ENCODE measurements at places on chromosomes 16 and 17.

- DNase-seq = no peak
These were observed 22.4 kb downstream of the MIS12 start for GRCh38 chr17:5508810-5509209.

- no peak for DNase-seq
These were observed 3.7 kb downstream of the TIMP2 start for GRCh38 chr17:78921437-78921971.

DNA sequence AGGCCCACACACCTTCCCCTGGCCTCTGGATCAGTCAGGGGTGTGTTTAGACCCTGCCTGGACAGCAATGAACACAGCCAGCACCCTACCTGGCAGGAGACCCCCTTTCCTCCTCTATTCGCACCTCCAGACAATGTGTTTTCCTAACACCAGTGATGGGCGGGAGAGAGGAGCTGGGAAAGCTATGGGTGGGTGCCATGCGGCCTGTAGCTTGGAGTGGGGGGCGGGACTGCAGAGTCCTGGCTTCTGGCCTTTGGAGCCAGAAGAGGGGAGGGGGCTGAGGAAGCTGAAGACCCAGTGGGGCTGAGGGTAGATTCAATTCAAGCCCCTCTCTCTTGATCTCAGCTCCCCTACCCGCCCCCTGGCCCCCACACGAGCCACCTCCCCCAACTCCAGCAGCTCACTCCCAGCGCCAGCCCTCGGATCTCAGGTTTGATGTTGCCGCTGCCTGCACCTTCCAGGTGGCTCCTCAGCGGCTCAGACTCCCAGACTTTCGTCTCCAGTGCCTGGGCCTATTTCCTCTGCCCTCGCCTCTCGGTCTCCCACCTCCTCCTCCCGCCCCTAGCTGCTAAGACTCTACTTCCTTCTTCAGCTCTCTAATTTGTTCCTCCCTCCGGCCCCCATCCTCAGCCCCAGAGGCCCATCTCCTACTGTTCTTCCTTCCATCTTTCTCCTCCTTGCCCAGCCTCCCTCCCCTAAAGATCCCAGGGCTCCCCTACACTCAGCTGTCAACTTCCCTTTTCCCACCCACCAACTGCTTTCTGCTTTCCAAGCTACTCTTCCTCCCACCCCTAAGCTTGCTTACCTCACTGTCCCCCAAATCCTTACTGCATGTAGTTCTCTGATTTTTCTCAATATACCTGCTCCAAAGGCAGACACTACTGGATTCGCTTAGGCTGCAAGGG lies 6.8 kb upstream of the SP6 start:
- DNase-seq = no peak

- DNase-seq = no peak
These were observed 100.5 kb downstream of the VAT1L start for GRCh38 chr16:77888871-77889270.

DNA sequence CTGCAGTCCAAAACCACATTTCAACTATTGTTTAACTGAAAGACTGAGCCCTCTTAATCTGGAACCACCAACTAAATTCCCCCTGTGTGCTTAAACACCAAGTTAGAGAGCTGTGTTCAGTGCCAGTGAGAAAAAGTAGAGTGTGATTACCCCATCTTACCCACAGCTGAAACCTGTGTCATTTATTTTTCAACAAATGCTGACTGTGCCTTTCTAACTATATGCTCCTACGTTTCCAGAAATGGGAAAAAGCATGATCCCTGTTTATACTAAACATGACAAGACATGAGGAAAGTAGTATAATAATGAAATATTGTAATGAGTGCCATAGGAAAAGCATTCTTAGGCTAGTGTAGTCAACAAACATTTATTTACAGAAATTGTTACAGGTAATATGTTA lies 7.4 kb upstream of the TOX3 start:
- DNase-seq = no peak
